ENCODE measurements at places on chromosomes 2 and 18.

DNA sequence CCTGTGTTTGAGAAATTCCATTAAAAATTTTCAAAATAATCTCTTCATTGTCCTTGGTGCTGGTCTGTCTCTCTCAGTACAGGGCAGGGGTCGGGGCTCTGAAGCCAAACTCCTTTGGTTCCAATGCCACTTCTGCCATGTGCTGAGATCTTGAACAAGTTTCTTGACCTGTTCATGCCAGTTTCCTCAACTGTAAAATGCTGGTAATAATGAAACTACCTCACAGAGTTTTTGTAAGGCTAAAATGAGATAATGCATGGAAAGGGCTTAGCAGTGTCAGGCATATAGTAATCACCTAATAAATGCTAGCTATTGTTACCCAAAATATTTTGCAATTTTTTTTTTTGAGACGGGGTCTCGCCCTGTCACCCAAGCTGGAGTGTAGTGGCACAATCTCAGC lies 16.9 kb upstream of the MREG start:
- no peak for DNase-seq

- DNase-seq = no peak
Measured at GRCh38 chr2:212177724-212178123, 360.9 kb downstream of the ERBB4 start.

- no peak for DNase-seq
Measured at GRCh38 chr2:222448748-222449181, 24.4 kb downstream of the SGPP2 start.

DNA sequence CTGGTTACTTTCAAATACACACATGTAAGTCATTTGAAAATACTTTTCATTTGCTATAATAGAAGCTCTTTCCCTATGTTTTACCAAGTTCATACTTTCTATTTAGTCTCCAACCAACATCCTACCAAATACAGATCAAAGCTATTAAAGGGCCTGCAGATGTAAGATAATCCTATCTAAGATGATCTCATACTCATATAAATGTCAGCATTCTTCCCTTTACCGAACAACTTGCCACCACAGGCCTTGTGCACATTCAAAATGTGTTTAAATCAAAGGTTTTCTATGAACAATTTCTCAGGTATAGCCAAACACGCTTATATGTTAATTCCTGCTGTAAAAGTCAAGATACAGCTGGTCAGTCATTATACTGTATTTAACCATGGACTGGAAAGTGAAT lies 23.3 kb downstream of the KCTD18 start:
- DNase-seq = no peak

DNA sequence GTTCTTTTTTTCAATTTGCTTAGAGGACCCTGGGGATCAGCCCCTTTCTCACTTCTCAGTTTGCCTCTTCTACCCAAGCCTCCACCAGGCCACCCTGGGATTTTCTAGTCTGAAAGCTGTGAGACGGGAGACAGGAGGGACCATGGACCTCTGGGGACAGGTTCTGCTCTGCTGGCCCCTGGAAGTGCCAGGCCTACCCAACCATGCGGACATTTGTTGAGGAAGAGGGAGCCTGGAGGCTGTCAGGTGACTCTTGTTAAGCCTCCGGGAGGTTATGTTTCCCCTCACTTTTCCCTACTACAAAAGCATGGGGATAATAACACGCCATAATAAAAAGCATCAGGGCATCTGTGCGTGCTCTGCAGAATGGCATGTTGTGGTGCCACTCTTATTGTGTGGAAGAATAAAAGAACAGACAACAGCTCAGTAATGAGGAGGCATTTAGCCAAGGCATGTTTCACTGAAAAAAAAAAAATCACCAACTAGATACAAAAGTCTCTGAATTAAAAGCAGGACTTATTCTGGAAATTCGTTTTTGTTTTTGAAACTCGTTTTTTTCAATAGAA lies 48.3 kb upstream of the PLA2R1 start:
- no peak for DNase-seq

GRCh38 chr2:125207431-125207830 lies 1182.3 kb downstream of the CNTNAP5 start:
- DNase-seq = no peak

- DNase-seq = no peak
Measured at GRCh38 chr2:127027715-127028114, 79.2 kb downstream of the BIN1 start.

DNA sequence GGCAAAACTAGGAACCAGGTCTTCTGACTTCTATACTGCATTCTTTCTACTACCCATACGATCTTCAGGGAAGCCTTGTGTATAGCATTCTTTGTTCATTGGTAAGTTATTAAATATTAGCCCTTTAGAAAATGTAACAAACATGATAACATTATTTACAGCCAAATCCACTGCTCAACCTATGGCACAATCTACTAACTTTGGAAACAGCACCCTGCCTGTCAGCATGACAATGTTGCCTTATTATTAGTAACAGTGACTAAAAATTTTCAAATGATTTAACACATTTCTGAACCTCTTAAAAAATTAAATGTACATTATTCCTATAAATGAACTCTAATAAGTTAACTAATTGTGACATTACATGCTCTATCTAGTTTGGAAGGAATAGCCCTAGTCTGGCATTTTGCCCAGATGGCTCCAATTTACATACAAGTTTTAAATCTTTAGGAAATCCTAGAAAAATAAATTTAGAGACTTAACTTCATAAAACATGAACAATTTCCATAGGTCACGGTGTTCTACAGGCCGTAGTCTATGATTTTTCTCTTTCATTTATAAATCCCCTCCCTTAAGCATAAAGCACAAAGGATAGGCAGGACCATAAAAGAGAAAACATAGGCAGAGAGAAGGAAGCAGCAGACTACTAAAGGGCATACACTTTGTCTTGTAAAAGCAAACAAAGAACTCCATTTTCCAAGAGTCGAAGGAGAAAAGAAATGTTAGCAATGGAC lies 33.7 kb downstream of the YES1 start:
- DNase-seq = no peak

DNA sequence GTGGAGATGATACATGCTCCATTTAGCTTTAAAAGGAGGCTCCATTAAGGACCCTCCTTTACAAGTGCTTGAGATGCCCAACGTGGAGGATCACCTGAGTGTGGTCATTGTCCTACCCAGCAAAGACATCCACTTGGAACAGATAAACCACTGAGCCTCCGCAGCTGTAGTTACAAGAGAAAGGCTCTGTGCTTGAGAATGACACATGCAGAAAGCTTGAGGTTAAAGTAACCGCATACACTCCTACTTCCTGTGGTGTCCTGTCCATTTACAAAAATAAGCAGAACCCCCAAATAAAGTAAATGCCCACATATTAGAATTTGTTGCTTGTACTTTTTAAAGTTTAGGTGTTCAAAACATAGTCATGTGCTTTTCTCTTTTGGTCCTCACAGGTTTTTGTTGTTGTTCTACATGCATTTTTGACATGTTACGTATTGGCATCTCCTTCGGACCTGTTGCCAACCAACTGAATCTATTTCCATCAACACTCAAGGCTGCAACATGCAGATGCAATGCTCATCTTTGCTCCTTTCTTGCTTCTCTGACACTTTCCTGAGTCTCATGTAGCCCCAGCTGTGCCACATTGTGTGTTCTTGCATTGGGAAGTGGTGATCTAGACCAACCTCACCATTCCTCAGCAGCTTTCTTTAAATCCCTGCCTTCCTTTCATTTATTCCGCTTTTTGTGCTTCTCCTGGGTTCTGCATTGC lies 56.0 kb downstream of the SERPINB7 start:
- DNase-seq = no peak

- DNase-seq = no peak
Measured at GRCh38 chr2:71700041-71700657, 246.8 kb downstream of the DYSF start.

GRCh38 chr2:176445956-176446355 lies 176.7 kb downstream of the MTX2 start:
- no peak for DNase-seq

- no peak for DNase-seq
Measured at GRCh38 chr2:134262684-134263083, 8.8 kb downstream of the MGAT5 start.

GRCh38 chr2:216312441-216312840 lies 59.8 kb downstream of the MARCHF4 start:
- DNase-seq = no peak

DNA sequence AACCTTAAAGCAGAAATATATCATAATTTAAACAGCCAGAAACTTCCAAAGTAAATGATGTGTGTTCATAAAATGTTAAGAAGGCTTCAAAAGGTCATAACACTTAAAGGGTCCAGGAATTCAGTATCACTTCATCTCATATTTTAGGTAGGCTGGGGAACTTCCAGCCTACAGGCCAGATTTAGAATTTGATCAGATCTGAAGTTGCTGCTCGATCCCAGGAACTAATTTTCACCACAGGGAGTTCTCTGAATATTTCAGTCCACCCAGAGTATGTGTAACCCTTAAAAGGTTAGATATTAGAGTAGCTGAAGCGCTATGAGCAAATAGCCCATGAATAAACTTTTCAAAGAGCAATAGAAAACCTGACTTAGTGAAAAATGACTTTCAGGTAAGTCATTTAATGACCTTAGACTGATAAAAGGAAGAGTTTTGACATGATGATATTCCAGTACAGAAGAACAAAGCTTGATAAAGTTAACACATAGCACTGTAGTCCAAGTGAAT lies 1.7 kb downstream of the WIPF1 start:
- DNase-seq = peak; percentile 63

- DNase-seq = no peak
Measured at GRCh38 chr2:11508279-11508678, 25.6 kb upstream of the GREB1 start.

GRCh38 chr2:27893006-27893405 lies 2.5 kb downstream of the BABAM2 start:
- DNase-seq = no peak

DNA sequence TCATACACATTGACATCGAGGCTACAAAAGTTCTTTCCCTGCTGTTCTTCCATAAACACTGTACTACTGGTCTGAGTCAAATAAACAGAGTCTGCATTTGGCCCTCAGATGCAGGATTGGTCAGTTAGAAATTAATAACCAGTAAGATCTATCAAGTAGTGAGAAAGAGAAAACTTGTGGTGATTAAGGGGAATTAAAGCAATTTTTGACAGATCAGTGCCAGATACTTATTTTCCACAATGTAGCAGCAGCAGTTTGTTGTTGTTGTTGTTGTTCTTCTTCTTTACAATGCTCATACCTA lies 85.0 kb downstream of the IKZF2 start:
- no peak for DNase-seq

DNA sequence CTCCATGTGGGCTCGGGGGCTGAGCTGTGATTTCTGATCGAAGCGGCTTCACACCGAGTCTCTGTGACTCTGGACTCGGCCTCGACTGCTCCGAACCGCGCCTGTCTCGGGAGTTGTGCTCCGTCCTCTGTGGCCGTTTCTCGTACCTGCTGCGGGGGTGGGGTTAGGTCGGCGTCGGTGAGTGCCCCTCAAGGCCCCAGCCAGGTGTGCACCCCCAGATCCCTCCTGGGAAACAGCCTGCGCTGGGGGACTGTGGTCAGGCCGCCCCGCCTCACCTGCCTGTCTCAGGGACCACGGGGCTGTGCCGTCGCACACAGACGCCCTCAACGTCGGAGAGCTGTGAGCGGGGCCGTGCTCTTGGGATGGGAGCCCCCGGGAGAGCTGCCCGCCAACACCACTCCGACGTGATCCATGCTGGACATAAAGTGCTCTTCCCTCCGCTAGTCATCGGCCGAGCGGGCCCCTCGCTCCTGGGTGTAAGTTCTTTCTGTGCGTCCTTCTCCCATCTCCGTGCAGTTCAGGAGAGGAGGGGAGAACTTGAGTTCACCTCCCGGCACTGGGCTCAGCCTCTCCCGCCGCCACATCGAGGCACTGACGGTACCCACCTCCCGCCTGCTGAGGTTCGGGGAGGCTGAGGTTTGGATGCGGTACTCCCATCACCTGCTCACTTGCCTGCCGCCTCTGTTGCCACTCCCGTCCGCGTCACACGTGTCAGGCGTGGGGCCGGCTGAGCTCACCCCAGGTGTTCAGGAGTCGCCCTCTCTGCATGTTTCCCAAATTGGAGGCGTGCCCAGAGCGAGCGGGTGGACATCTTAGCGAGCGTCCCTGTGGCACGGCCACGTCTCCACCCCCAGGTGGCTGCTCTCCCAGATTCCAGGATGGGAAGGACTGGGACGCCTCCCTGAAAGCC lies 55.7 kb downstream of the CTDP1 start:
- no peak for DNase-seq

DNA sequence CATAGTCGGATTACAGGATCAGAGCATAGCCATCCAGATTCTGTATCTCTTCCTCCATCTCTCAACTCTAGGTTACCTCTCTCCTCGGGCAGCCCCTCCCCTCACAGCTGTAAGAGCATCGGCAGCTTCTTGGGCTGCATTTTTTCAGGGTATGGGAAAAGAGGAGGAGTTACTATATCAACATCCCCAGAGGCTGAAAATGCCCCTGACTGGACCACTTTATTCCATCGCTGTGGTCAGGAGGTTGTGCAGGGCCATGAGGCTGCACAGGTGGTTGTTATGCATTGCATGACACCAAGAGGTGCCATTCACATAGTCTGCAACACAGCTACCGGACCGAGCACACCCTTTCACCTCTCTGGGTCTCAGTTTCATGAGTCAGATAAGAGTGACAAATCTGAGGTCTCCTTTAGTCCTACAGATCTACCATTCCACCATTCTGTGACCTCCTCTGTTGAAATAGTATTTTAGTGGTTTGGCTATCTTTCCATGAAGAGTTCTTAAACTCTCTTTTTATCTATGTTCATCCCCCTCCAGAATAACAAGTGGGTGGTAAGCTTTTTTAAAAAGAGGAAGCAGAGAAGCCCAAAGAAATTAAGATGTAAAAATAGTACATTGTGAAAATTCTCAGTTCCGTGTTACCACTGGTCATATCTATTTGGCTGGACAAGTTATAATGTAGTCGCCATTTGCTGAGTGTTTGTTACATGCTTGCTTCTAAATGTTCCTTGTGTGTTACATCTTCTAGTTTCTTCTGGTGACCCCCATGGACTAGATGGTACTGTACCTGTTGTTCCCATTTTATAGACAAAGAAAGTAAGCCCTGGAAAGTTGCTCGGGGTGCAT lies 56.6 kb upstream of the SLC1A4 start:
- peak; percentile 90 for DNase-seq

GRCh38 chr2:157415591-157416101 lies 28.2 kb downstream of the CYTIP start:
- DNase-seq = no peak

DNA sequence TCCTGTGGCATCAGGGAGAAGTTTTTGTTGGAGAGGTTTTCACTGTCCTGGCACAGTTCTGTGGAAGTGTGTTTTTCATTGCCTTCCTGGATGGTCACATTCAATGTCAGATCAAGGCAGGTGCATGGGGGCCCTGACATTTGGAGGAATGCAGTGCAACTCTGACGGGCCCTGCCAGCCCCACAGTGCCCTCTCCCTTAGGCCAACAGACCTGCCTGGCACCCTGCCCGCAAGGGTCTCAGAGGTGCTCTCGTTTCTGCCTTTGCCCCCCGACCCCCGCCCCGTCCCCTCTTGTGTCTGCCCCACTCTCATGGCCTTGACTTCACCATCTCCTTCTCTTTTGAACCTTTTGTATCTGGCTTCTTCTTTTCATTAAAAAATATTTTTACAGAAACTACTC lies 257.2 kb upstream of the HDAC4 start:
- DNase-seq = no peak

DNA sequence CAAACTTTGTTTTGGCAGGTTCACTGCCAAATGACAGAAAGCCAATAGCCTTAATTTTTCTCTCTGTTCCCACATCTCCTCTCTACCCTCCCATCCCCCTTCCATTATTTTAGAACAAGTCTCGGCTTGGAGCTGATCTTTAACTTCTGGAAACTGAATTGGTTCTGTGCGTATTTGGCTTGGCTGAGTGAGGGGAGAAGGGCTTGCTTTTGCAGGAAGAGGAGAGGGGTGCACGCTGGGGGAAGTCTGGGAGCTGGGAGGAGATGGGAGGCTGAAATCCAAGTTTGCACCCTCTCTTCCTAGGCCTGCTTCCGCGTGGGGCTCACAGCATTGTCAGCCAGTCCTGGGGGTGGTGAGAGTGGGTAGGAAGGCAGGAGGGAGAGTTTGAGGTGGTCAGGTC lies 176.1 kb upstream of the SPRED2 start:
- DNase-seq = no peak
